ENCODE measurements at places on chromosomes 5 and 9.
A peak's percentile ranks its signal among the peaks of the same experiment; 100 is the strongest.

- DNase-seq, result no peak
These were observed 76.2 kb upstream of the CHD1 start for GRCh38 chr5:99004960-99005359.

DNA sequence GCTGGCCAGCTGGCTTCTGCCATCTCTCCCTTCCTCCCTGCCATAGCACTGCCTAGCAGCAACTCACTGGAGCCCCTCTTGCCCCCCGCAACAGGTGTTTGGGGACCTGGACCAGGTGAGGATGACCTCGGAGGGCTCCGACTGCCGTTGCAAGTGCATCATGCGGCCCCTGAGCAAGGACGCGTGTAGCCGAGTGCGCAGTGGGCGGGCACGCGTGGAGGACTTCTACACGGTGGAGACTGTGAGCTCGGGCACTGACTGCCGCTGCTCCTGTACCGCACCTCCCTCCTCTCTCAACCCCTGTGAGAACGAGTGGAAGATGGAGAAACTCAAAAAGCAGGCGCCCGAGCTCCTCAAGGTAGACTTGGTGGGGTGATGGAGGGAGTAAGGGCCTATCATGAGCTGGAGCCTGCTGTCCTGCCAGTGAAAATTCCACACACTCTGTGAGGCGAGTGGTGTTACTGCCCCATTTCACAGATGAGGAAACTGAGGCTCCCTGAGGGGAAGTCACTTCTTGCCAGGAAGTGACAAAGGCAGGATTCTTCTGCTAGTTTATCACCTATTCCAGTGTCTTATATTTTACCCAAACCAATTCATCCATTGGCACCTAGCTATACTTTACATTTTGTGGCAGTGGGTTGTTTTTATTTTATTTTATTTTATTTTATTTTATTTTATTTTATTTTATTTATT lies 10.1 kb downstream of the OLFML2A start:
- no peak for DNase-seq

GRCh38 chr9:131862261-131862660 lies 122.4 kb upstream of the RAPGEF1 start:
- DNase-seq, result no peak

DNA sequence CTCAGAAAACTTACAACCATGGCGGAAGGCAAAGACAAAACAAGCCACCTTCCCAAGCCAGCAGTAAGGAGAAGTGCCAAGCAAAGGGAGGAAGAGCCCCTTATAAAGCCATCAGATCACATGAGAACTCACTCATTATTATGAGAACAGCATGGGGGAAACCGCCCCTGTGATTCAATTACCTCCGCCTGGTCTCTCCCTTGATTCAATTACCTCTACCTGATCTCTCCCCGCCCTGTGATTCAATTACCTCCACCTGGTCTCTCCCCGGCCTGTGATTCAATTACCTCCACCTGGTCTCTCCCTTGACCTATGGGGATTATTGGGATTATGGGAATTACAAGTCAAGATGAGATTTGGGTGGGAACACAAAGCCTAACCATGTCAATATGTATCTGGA lies 467.3 kb upstream of the FTMT start:
- DNase-seq, result no peak

DNA sequence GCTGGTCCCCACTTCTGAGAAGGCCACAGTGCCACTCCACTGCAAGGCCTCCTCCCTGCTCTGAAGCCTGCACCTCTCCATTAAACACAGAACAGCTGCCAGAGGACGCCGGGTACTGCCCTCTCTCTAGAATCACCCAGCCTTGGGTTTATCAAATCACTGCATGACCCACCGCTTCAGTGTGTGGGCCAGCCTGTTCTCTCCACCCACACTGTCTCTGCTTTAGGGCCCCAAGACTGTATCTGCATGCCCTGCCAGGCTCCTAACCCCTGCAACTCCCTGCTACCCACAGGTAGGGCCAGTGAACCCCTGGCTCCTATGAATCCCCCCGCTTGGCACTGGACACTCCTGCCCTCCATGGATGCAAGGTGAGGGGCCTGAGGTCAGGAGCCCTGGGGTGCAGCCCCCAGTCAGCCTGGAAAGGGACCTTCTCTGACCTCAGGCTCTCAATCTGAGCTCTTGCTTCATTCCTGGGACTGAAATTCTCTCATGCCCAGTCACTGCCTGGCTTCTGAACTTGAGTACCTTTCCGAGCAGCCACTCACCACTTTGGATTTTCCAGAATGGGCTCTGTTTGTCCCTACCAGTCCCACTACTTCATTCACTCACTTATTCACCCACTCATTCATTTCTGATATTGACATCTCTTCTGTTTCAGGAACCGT lies 206.3 kb downstream of the GABBR2 start:
- DNase-seq, result peak; percentile 39

DNA sequence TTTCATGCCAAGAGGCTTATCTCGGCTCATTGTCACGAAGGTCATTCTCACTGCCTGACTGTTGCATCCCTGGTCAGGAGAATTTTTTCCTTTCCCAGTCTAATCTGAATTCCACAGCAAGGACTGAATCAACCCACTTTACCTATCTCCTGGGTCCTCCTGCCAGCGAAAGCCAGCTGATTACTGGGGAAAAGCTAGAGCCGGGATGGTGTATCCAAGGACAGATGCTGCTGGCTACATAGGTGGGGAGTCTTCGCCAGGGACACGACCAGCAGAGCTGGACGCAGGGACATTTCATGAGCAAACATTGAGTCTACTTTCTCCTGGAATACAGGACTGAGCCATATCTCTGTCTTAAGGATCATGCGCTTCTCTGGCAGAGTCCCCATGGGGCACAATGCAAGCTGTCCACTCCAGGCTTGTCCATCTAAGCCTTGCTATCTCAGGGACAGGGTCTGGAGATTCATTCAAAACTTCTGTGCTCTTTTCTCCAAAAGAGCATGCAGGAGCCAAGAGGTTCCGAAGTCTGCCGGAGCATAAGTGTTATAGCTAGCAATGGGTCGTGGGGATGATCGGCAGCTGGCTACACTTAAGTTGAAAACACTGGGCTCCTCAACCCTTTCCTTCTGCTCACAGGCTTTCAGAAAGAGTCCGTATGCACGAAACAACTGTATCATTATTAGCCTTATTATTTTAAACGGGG lies 6.5 kb upstream of the HAND1 start:
- no peak for DNase-seq

GRCh38 chr9:136326761-136327303 lies 507 bp upstream of the GPSM1 start:
- DNase-seq, result no peak

- peak; percentile 4 for DNase-seq
These were observed 2.9 kb upstream of the OR13C2 start for GRCh38 chr9:104608336-104608735.

GRCh38 chr5:175810457-175810856 lies 60.9 kb upstream of the CPLX2 start:
- no peak for DNase-seq

DNA sequence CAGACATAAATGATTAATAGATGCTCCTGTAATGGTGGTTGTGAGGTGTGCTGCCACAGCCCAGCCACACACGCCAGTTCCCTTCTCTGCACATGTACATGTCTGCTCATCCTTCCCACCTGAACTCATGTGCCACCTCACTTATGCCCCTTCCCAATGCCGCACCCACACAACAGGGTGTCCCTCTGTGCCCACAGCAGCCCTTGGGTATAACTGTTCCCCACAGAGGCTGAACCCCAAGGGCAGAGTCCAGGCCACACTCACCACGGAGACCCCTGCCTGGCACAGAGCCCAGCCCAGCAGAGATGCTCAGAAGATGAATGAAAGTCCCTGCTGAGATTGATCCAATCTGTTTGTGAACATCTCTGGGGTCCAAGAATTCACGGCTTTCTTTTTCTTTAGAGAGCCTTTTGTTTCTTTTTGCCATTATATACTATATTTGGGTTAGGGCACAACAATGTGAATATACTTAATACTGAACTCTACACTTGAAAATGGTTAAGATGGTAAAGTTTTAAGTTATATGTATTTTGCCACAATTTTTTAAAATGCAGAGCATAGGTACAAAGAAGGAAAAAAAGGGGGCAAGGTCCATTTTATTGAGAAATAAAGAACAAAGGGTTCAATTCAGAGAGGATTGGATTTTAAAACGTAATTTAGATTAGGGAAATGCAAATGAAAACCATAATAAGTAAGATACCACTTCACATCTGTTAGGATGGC lies 29.6 kb downstream of the IRF1 start:
- no peak for DNase-seq

- peak; percentile 8 for DNase-seq
These were observed 185.9 kb downstream of the KIAA0825 start for GRCh38 chr5:94432499-94432898.

DNA sequence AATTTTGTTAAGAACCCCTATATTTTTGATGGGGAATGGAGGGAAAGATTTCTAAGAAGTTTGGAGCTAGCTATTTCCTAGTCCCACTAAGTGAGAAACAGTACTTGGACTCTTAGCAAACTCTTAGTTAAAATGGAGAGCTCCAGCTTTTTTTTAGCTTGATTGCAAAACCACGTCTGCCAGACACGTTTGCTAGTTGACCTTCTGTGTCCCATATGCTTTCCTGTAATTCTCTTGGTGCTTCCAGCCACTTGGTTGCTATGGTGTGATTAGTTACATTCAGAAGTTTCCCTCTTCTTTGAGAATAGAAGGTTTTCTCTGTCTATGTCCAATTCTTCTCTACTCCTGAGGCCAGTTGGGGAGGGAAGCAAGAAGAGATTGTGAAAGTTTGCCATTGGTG lies 417.0 kb upstream of the TLE4 start:
- no peak for DNase-seq

DNA sequence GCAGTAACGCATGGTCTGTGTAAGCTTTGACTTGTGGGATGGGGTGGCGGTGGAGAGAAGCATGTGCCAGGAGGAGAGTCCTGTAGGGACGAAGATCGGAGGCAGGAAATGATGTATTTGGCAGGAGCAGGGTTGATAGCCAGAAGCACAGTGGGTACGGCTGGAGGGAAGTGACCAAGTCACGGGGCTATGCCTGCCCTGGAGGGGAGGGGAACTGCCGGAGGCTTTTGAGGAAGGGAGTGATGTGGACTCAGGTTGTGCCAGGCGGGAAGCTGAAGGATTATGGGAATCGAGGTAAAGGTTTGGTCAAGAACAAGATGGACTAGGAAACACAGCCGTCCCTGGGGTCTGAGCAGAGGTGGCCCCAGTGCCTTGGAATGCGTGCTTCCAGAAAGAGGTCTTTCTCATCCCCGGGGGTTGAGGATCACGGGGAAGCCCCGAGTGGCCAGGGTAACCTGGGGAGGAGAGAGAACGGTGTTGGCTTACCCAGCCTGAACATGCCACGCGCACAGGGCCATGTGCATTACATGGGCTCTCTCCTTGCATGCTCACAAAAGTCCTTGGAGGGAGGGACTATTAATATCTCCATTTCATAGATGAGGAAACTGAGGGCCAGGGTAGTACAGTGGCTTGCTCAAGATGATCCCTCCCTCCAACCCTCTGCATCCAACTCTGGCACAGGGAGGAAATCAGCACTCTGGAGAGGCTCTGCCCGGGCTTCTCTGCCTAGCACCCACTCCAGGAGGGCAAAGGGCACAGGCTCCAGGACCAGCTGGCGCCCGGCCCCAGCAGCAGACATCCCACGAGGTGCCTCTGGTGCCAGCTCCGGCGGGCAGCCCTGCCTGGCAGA lies 253.8 kb downstream of the PBX3 start:
- DNase-seq, result no peak

- DNase-seq, result no peak
These were observed 106.7 kb downstream of the ADAMTS2 start for GRCh38 chr5:179238628-179238970.

DNA sequence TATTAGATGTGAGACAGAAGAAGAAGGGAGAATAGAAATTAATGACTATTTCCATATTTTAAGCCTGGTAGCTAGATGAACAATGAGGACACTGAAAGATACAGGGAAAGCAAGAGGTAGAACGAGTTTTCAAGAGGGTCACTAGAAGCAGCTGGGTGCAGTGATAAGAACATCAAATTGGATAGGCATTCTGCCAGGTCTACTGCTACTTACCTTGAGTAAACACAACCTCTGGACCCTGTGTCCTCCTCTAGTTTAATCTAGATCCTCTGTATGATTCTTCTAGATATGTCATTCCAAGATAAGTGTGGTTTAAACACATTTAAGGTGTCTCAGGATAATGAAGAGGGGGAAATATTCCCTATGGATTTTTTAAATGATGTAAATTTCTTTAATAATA lies 31.2 kb downstream of the OTP start:
- no peak for DNase-seq

DNA sequence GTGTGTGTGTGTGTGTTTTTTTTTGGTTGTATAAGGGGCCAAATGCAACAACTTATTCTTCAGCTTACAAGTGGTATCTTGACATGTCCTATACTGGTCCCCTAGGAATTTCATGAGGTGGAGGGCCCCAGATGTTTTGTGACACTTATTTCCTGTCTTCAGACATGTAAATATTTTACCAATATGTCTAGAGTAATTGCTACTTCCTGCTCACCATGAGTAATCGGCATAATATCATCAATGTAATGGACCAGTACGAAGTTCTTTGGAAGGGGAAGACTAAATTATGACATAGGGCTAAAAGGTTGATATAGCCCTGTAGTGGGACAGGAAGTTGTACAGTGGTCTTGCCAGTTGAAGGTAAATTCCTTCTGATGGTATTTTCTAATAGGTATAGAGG lies 3.7 kb upstream of the OTULIN start:
- no peak for DNase-seq

DNA sequence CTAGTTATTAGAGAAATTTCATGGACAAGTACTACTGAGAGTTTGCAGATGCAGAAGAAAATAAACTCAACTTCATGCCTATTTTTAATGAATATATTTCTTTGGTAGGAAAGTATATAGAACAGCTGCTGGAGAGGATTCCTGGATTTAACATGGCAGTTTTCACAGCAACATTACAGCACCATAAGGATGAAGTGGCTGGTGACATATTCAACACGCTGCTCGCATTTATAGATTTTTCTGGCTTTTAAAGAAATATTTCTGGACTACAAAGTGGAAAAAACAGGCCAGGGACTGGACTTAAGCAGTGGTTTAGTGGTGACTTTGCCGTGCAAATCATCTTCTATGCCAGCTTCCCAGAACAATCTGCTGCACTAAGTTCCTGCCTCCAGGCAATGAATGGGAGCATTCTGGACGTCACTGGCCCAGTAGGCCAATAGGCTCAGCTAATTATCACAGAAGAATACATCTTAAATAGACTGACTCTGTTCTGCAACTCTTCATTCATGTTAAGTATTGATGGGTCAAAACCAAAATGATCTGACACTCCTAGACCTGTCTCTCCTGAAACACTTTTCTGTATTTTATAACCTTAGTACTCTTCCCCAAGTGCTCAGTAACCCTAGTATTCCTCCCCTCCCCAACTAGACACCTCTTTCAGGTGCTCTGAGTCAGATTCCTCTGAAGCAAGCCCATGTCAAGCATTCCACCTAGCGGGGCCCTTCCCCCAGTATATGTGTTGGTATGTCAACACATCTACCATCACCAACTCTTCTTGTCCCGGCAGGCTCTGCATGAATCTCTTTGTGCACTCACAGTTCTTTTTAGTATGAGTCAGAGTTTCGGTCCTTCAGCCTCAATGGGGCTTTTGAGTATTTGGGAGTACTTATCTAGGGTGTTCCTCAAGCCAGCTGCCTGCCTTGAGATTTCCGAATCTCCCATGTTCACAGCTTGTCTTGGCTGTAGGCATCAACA lies 625.5 kb downstream of the CHSY3 start:
- DNase-seq, result peak; percentile 60
